ENCODE measurements at places on chromosomes 1 and 21.

GRCh38 chr1:176837708-176838107 lies 326.8 kb downstream of the ASTN1 start:
- DNase-seq = no peak

DNA sequence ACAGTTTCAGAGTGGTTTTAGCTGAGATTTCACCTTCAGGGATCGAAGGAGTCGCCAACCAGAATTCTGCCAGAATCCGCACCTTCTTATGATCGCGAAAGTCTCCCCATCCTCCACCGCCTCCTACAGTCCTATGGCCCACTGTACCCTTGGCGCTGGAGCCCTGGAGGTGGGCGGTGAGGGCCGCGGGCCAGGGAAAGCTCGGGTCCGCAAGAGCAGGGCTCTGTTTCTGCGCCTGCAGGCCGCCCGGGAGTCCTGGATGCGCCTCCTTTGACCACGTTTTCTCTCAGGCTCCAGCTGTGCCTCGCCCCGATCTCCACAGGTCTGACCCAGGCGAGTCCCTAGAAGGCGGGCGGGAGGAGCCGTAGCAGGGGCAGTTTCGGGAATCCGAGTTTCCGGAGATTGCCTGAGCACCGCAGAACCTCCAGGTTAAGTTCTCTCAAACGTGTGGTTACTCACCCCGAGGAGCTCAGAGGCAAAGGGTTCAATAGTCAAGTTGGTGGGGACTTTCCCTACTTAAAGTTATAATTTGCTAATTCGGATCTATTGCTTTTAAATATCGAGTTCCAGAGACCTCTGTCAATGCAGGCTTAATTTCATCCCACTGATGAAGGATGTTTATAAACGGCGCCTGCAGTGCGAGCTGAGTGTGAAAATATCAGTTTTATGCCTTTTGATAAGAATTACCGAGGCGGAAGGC lies 3.2 kb upstream of the LHX8 start:
- DNase-seq = no peak

GRCh38 chr1:236421850-236422516 lies 27.9 kb downstream of the EDARADD start:
- no peak for DNase-seq

- no peak for DNase-seq
These were observed 58.4 kb downstream of the NFIA start for GRCh38 chr1:61140778-61141177.

GRCh38 chr1:188782220-188782841 lies 1695.3 kb downstream of the BRINP3 start:
- DNase-seq = no peak

- no peak for DNase-seq
These were observed 58.7 kb downstream of the TNN start for GRCh38 chr1:175126347-175126746.

DNA sequence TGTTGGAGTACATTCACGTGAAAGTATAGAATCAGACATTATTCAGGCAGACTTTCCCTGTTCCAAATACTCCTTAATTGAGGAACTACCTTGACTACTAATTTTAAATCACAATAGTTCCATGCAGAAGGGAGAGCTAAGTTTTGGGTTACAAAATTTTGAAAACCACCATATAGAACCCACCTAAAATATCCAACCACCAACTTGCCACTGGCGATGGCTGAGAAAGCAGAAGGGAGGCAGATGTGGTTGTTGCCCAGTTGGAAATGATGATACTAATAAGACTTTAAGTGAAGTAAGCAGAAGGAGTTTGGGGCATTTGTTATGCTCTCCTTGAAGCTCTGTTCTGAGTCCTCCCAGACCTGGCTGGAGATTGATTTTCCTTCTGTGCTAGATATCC lies 190.7 kb downstream of the HLX start:
- DNase-seq = no peak

DNA sequence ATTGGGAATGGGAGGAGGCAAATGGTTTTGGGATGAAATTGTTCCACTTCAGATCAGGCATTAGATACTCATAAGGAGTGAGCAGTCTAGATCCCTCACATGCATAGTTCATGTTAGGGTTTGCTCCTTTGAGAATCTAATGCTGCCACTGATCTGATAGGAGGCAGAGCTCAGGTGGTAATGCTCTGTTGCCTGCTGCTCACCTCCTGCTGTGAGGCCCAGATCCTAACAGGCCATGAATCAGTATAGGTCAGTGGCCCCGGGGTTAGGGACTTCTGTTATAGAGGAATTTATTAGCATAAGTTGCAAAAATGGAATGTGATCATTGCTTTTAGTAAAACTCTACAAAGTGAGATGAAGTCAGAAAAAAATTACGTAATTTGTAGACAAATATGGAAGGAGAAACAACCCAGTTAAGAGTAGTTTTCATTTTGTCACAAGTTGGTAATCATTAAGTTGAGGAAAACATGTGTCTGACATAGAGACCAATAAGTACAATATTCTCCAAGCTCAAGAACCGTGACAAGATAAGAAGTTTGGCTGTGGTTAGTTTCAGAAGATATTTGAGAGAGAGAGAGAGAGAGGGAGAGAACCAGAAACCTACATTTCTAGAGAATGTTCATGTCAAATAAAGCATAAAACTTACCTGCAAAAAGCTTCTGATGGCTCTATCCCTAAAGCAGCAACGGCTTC lies 689.7 kb upstream of the PRMT6 start:
- DNase-seq = no peak

GRCh38 chr1:53294567-53294966 lies 33.3 kb downstream of the LRP8 start:
- DNase-seq = peak; percentile 22

DNA sequence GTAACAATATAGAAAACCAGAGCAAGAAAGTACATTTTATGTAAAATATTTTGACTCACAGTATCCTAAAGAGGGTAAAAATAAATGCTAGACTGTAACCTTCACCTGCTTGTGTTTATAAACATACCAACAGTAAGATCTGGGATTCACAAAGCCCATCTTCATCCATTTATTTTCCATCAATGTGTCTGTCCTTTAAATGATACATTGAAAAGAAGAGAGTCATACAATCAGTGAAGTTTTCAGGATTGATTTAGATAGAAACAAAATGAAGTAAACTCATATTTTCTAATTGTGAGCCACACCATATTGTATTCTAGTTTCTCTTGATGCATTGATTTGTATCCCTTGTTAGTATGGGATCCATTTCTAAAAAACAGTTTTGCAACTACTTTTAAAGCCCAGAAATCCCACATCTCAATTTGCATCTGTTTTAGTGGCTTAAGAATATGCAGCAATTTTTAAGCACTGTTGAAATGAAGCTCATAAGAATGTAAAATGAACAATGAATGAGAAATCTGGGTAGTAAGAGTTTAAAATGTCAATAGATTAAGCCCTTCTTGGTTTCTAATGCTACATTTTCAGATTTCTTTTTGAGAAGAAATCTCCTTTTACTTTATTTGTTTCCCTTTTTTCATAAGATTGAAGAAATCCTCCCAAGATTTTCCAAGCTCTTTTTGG lies 548.1 kb upstream of the ADGRL2 start:
- no peak for DNase-seq

DNA sequence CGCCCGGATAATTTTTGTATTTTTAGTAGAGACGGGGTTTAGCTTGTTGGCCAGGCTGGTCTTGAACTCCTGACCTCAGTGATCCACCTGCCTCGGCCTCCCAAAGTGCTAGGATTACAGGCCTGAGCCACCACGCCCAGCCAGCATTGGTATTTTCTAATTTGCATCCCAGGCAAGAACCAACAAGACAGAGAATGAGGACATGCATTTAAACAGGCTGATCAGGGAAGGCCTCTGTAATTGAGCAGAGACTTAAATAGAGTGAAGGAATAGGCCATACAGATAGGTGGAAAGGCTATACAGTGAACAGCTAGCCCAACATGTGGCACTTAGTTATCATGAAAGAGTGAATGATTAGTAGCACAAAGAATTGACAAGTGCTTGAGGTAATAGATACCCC lies 230.4 kb downstream of the SLC35F3 start:
- DNase-seq = no peak

DNA sequence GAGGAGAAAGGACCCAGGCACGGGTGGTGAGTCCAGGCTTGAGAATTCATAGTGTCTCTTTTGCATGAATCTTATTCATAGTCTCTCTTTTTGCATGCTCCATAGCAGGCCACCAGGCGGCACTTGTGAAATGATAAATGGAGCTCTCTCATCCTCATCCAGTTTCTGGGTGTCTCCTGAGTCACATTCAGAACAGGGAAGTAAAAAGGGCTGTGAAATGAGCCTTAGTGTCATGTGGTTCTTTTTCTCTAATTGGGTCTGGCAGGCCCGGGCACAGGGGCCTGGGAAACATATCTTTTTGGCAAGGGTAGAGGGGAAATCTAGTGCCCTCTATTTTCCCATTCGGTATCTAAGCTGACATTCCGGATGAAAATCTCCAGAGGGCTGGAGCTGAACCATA lies 19.1 kb upstream of the NCF2 start:
- DNase-seq = no peak

GRCh38 chr1:41611932-41612450 lies 127.5 kb upstream of the EDN2 start:
- DNase-seq = no peak

- no peak for DNase-seq
These were observed 52.3 kb downstream of the VAV3 start for GRCh38 chr1:107912656-107913055.

DNA sequence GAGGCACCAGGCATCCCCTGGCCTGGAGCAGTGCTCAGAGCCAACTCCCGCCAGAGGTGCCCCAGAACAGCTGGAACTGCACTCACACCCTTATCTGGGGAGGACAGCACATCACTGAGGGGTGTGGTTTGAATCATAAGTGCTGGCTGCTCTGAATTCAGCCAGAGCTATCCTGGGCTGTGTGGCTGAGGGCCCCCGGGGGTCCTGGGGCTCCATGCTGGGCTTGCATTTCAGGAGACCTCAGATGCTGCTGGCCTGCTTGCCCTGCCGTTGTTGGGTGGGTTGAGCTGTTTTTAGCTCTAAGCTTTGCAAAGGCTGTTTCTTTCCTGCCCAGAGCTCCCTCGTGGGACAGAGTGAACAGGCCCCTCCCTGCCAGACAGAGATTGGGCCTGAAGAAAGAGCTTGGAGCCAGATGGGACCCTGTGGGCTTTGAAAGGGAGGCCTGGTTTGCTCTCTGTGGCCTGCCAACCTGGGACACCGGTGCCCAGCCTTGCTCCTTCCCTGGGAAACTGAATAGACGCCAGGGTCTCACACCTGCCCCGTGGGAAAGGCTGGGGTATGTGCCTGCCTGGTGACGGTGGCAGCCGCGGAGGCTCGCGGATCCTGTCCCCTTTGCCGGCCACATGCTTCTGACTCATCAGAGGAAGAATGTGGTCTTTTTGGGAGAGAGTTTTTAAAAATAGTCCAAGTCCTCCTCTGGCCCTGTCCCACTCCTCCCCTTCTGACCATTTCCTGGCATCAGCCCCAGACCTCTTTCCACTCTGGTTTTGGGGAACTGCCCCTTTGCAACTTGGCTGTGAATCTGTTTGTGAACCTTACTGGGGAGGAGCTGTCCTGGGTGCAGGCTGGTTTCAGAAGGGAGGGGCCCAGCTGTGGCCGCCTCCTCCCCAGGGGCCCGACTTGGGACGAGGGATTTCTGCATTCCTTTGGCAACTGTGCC lies 30.0 kb downstream of the ARHGEF10L start:
- DNase-seq = no peak

GRCh38 chr21:33655588-33656221 lies 13.4 kb downstream of the ITSN1 start:
- DNase-seq = no peak

DNA sequence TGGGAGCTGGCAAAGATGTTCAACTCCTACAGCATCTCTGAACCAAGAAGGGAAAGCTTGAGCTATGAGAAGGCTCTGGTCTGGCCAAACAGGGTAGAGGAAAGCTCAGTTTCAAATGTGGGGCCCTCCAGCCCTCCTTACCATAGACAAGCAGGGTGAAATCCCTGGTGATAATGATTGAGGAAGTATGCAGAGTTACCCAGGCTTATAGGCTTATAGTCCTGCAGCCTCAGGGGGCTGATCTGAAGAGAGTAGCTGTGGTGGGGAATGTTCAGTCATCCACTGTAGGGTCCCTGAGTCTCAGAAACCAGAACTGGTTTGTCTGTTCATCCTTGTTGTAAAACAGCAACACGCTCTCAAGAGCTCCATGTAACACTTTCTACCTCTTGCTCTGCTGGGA lies 19.8 kb upstream of the LY9 start:
- no peak for DNase-seq

GRCh38 chr1:198660341-198661261 lies 21.8 kb downstream of the PTPRC start:
- DNase-seq = no peak

DNA sequence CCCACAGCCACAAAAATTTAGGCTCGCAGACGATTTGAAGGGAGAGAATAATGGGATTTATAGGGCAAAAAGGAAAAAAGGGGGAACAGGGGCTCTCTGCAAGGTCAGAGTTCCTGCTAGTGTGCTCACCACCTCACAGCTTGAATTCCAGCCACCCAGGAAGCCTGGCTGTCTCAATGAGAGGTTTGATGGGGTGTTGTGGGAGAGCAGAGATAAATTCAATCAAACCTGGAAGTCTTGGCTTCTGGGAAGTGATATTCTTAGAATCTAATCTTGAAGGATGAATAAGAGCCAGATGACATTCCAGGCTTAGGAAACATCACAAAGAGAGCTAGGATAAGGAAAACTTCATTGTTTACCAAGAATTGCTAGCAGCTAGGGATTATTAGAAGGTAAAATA lies 47.4 kb upstream of the C21orf91 start:
- DNase-seq = no peak

DNA sequence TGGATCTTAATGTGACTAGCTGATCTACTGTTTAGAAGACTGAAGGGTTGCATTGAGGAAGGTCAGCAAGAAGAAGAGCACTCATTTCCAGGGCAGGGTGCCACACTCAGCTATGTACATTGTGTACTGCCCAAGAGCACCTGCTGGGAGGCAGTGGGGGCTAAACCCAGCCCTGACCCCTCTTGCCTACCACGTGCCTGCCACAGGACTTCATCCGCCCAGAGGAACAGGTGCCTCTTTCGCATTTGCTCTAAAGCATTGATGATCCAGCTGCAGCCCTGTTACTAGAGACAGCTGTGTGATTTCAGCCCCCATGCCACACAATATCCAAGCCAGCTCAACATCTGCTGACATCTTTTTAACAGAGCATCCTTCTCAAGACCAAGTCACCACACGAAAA lies 341.8 kb downstream of the LMX1A start:
- no peak for DNase-seq

DNA sequence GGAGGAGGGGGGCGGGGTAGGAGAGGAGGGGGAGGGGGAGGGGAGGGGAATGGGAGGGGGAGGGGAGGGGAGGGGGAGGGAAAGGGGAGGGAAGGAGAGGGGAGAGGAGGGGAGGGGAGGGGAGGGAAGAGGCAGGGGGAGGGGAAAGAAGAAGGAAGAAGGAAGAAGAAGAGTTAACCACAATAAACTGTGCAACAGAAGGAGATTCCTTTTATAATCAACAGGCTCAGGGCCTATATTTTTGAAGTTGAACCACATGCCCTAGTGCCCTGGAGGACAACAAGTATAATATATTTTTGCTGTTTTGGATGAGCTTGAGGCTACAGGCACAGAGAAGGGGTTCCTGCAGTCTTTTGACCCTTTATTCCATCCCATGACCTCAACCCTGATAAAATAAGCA lies 228.2 kb upstream of the IRF2BP2 start:
- DNase-seq = no peak

- DNase-seq = no peak
These were observed 865.4 kb downstream of the LTN1 start for GRCh38 chr21:28127175-28127785.

GRCh38 chr1:206729507-206729906 lies 41.1 kb upstream of the IL19 start:
- DNase-seq = no peak

- DNase-seq = no peak
These were observed 71.0 kb downstream of the HIVEP3 start for GRCh38 chr1:41847733-41848132.

Measured in stimulated activated CD4-positive, alpha-beta T cell treated with anti-CD3 and anti-CD28 coated beads, Interleukin-1b, Interleukin-23, amount 100 ng/mL, for 4 hours (primary cell).